Cardiac fibroblast (primary cell): ENCODE measurements at places on chromosomes 7 and 10.
A peak's percentile ranks its signal among the peaks of the same experiment; 100 is the strongest.

DNA sequence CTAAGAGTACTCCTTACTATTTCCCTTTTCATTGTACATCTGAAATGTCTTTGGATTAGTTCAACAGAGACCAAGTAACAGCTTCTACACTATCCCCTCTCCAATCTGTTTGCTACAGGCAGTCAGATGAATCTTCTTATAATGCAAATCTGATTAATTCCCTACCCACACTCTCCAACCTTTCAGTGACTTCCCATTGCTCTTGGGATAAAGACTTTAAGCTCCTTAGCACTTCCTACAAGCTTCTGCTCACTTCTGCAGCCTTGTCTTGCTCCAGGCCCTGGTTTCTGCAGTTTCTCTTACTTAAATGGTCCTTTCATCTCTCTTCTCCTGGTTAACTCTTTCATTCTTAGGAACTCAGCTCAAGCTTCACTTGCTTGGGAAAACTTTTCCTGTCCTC, 65.2 kb upstream of the FEZF1 start:
- DNase-seq = no peak

GRCh38 chr10:44961931-44962750, 2.5 kb downstream of the RASSF4 start:
- no peak for DNase-seq

- DNase-seq = no peak
These were observed 13.4 kb upstream of the WDFY4 start for GRCh38 chr10:48670978-48671913.

DNA sequence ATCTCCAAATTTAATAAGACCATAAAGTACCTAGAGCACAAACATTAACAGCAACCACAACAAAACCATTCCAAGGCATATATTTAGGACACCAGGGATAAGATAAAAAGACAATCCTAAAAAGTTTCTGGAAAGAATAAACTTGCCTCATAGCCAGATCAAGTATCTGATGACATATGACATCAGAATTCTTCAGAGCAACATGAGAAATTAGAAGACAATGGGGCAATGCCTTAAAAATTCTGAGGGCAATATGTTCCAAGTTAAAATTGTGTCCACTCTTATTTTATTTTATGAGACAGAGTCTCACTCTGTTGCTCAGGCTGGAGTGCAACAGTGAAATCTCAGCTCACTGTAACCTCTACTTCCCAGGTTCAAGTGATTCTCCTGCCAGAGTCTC, 2.8 kb downstream of the EFCAB10 start:
- DNase-seq = peak; percentile 5

- no peak for DNase-seq
These were observed 16.1 kb downstream of the MUC17 start for GRCh38 chr7:101035941-101036340.

DNA sequence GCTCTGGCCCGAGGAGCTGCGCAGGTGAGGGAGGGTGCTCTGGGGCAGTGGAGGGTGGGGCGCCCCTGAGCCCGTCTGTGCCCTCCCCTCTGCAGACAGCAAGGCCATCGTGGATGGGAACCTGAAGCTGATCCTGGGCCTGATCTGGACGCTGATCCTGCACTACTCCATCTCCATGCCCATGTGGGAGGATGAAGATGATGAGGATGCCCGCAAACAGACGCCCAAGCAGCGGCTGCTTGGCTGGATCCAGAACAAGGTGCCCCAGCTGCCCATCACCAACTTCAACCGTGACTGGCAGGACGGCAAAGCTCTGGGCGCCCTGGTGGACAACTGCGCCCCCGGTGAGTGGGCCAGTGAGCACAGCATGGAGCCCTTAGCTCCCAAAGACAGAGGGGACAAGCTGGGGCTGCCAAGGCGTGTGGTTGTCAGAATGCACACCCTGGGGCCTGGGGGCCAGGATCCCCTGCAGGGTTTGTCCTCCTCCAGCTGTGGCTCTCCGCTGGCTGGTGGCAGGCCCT, 5.1 kb downstream of the FLNC start:
- DNase-seq = no peak

DNA sequence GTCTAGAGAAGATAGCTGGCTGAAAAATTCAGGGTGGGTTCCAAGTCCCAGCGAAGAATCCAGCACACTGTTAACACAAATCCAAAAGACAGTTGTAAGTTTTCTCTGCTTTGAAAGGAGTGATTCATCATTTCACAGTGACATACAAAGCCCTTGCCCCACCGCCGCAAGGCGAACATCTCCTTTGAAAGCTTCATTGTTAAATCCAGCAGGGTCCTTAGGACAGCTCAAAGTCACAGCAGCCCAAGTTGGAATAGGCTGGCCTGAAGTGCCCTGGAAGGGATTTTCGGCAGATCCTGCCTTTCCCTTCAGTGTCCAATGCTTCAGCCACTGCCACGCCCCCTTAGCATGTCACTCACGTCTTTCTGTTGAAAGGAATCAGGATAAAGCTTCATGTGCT, 526.1 kb downstream of the CALN1 start:
- no peak for DNase-seq

- no peak for DNase-seq
These were observed 512.8 kb upstream of the GALNT17 start for GRCh38 chr7:70619130-70619529.

GRCh38 chr7:34096198-34096651, 190.9 kb downstream of the BMPER start:
- peak; percentile 97 for DNase-seq

DNA sequence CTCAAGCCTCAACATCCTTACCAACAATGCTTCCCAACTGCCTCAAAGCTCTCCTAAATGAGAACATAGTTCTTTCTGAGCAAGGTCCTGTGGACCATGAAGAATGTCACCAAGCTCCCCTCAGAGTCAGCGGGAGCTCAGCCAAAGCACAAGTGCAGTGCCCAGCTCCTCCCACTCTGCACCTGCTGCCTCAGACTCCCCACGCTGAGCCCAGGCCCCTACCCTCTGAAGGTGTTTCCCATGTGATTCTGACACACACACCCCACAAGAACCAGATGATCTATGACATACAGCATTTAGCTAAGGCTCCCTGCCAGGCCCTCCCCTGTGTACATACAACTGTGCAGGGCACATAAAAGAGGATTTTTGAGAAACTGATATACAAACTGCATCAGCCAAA, 19.2 kb downstream of the ERCC6 start:
- DNase-seq = no peak

GRCh38 chr7:149529136-149529718, 31.6 kb upstream of the ZNF746 start:
- DNase-seq = peak; percentile 20

- peak; percentile 34 for DNase-seq
These were observed 22.7 kb downstream of the DYNC1I1 start for GRCh38 chr7:95794917-95795515.

DNA sequence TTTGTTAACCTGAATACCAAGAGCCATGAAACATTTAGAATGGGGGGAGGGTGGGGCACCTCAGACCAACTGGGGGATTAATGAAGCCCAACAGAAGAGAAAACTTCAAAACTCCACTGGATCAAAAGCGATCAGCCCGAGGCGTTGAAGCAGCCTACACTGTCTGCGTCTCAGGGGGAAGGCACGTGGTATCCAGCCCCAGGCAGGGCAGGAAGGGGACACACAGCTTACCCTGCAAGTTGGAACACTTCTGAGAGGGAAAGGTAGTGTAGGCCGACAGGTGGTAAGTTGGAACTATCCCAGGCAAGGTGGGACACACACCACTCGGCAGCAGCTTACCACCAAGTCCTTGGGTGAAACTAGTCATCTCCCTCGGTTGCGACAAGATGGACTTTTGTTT, 102.9 kb downstream of the TAX1BP1 start:
- no peak for DNase-seq

- DNase-seq = peak; percentile 51
These were observed 652 bp downstream of the KAZALD1 start for GRCh38 chr10:101062232-101063049.

GRCh38 chr10:124356701-124357560, 61.8 kb downstream of the OAT start:
- DNase-seq = no peak

- DNase-seq = no peak
These were observed 9.6 kb downstream of the ZNF37A start for GRCh38 chr10:38103756-38104155.

DNA sequence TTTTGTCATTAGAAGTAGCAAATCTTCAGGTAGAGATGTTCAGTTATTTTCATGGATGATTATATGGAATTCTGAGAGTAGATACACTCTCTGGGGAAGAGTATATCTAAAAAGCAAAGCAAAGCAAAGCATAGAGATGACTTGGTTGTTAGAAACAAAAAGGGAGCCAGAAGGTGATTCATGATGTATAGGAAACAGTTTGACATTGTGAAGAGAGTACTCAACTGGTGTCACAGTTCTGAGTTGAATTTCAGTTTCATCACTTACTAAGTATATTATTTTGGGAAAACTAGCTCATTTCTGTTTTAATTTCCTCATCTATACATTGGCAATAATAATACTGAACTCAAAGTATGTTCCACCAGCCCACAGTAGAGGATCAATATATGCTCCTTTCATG, 86.8 kb downstream of the SEMA3C start:
- peak; percentile 67 for DNase-seq

- peak; percentile 5 for DNase-seq
These were observed 131.5 kb downstream of the CCDC7 start for GRCh38 chr10:32577448-32577847.

- DNase-seq = peak; percentile 34
These were observed 36.3 kb downstream of the SUFU start for GRCh38 chr10:102540023-102540422.

GRCh38 chr10:47286116-47286505, 13.9 kb upstream of the GDF10 start:
- DNase-seq = no peak

- no peak for DNase-seq
These were observed 14.4 kb upstream of the STARD3NL start for GRCh38 chr7:38163671-38164070.

DNA sequence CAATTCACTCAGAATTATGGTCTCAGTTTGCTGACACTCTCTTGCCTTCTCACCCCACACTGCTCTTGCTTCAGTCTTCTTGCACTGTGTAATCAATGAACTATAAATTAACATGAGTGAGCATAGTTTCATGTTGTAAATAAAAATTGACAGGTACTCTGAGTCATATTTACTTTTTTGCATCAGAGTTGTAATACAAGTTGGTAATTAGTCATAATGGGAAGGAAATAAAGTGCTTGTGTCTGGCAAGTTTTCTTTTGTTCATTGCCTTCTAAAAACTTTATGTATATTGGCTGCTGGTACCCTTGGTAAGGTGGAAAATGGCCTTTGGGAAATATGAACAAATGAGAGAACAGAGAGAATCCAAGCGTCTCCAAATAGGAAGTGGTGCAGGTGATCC, 169.3 kb upstream of the MAGI2 start:
- no peak for DNase-seq

- peak; percentile 91 for DNase-seq
These were observed 36.1 kb downstream of the PPP1R3C start for GRCh38 chr10:91596825-91597196.

- no peak for DNase-seq
These were observed 8.2 kb upstream of the MACC1 start for GRCh38 chr7:20225384-20225783.

- no peak for DNase-seq
These were observed 56.5 kb upstream of the KDM7A start for GRCh38 chr7:140232957-140233917.

GRCh38 chr10:11639362-11639761, 27.9 kb upstream of the USP6NL start:
- DNase-seq = no peak

GRCh38 chr10:49212783-49213182, 24.6 kb upstream of the TMEM273 start:
- no peak for DNase-seq

DNA sequence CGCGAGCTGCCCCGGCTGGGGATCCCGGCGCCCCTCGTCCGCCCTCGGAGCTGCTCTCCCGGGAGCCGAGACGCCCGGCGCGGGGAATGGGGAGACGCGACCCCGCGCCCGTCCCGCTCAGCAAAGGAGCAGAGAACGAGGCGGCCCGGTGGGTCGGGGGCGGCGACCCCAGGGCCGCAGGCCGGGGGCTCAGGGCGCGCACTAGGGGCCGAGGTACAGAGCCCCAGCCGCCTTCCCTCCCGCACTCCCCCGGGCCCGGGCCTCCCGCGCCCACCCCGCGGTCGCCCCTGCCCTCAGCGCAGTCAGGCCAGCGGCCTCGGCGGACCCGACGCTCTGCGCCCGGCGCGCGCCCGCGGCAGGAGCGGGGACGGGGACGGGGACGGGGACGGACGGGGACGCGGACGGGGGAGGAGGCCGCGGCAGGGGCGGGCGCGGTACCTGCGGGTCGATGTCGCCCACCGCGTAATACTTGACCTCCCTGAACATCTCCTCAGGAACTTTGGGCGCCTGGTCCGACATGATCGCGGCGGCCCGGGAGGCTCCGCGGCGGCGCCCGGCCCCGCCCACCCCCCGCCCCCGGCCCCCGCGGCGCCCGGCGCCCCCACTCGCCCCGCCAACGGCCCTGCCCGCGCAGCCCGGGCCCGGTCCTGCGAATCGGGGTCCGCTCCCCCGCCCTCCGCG, 373 bp downstream of the PAXIP1 start:
- DNase-seq = no peak

GRCh38 chr10:129728246-129728820, 235.7 kb downstream of the EBF3 start:
- DNase-seq = no peak

GRCh38 chr7:133676805-133677370, 424.0 kb downstream of the EXOC4 start:
- DNase-seq = peak; percentile 53

- DNase-seq = no peak
These were observed 117.0 kb upstream of the PTPRZ1 start for GRCh38 chr7:121755818-121756552.

- DNase-seq = no peak
These were observed 3.3 kb upstream of the CUEDC2 start for GRCh38 chr10:102435529-102436233.

- peak; percentile 10 for DNase-seq
These were observed 262.8 kb downstream of the ZEB1 start for GRCh38 chr10:31581741-31582323.

DNA sequence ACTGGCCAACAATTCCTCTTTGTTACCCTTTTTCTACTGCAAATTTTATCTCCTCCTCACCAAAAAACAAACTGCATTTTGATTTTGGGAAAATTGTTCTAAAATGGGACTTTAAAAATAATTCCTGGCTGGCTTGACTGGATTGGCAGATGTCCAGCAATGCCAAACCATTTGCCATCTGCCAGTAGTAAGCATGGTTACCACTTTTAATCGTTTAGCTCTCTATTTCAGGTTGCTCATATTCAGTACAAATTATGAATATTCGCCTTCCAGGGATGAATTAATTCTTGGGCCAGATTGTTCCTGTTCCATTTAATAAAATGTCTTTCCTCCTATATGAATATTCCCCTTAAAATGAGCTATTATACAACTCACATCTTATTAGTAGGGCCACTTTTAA, 35.7 kb downstream of the SMNDC1 start:
- DNase-seq = no peak

- no peak for DNase-seq
These were observed 711.1 kb downstream of the SUGCT start for GRCh38 chr7:40845943-40846342.

- DNase-seq = no peak
These were observed 70.1 kb upstream of the PLPP4 start for GRCh38 chr10:120386896-120387295.
